ENCODE measurements at places on chromosomes 5 and 9. TPM values are rescaled to one million over a fixed set of nuclear protein-coding genes. Genes with fewer than 3 reads are reported as not detected.

DNA sequence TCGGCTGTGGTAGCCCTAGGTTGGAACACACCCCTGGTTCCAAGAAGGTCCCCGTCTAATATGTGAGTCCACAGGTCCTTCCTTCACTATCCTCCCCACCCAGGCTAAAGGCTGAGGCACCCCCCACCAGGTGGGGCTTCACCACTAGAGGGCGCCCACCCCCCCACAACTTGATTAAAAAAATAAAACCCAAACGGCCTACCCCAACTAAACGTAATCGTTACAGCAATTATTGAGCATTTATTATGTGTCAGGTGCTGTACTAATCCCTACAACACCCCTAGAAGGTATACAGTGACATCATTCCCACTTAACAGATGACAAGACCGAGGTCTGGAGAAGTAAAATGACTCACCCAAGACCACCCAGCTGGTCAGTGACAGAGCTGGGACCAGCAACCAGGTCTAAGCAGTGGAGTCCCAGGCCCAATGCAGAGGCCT, 65.0 kb downstream of the FGF18 start:
- peak; percentile 53 for DNase-seq

DNA sequence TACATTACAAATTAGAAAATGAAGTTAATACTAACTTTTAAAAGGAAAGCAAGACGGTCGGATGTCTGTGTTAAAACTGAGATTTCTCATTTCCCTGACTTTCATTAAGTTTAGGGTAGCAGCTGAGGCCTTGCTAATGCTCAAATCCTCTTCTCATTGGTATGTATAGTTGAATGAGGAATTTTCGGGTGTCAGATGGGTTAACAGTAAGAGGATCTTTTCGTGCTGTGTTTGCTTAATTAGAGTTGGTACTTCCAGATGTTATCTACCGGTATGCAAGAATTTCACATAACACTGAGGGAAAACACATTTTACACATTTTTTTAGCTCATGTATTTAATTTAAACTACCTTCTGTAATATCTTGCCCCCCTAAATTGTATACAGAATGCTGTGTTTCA, 168.2 kb upstream of the CTNND2 start:
- no peak for DNase-seq

DNA sequence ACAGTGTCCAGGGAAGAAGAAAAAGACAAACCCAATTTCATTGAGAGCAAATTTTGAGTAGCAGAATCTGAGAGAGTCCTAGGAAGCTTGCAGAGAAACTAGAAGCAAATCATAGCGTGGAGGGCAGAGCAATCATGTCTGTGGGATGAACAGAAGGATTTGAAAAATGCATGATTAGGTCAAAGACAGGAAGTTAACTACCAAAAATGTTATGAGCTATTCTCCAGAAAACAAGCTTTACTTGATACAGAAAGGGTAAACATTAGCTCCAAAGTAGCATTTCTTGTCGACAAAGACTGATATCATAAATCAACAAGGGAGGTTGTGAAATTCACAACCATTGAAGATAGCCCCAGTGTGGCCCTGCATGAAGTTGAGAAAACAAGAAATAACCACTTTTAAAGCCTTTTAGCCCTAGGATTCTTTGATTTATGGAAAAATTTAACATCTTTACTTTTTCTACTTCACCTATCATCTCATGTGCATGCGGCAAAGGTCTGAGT, 97.7 kb upstream of the MEGF10 start:
- DNase-seq, result no peak

GRCh38 chr5:9173281-9174048, 372.4 kb downstream of the SEMA5A start:
- no peak for DNase-seq

- peak; percentile 85 for DNase-seq
These were observed 85.8 kb downstream of the MRPS27 start for GRCh38 chr5:72234265-72234700.

DNA sequence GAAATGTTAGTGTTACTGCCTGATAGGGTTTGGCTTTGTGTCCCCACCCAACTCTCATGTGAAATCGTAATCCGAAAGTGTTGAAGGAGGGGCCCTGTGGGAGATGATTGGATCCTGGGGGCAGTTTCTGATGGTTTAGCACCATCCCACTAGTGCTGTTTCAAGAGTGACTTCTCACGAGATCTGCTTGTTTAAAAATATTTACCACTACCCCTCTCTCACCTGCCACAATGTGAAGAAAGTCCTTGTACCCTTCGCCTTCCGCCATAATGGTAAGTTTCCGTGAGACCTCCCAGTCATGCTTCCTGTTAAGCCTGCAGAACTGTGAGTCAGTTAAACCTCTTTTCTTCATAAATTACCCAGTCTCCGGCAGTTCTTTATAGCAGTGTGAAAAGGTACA, 2.6 kb upstream of the RFX3 start:
- peak; percentile 90 for DNase-seq

GRCh38 chr5:135020111-135020895, 13.7 kb downstream of the PITX1 start:
- DNase-seq, result no peak

- no peak for DNase-seq
These were observed 95.5 kb upstream of the PUM3 start for GRCh38 chr9:2939368-2939767.

GRCh38 chr5:178827636-178828035, 32.1 kb upstream of the ZNF354B start:
- no peak for DNase-seq

DNA sequence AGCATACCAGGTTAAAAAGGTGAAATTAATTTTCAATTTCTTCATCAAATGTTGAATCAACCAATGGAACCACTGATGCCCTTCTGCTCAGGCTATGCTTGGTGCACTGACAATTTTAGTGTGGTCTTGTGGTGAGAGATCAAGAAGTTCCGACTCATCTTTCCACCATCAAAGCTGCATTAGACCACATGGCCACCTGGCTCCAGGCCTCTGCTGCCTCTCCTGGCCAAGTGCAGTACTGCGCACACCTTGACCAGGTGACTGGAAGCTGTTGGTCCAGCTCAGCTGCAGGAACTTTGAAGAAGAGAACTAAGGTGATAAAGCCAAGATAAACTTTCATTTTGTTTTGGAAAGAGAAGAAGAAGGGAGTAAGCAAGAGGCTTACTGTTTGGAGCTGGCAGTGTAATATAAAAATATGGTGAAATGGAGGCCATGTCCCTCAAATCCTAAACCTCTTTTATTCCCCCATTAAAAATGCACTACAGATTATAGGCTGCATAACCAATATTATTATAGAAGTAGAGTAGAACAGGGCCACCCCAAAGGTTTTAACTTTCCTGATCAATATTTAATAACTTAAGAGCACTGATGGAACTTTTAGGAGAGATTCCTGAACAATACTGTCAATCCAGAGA, 315.5 kb upstream of the C9orf72 start:
- peak; percentile 12 for DNase-seq

- DNase-seq, result no peak
These were observed 324.7 kb upstream of the GRAMD2B start for GRCh38 chr5:126098330-126099017.

- peak; percentile 63 for DNase-seq
These were observed 13.1 kb downstream of the GPRIN1 start for GRCh38 chr5:176596689-176597416.

GRCh38 chr5:178555771-178556211, 34.4 kb downstream of the COL23A1 start:
- DNase-seq, result no peak

DNA sequence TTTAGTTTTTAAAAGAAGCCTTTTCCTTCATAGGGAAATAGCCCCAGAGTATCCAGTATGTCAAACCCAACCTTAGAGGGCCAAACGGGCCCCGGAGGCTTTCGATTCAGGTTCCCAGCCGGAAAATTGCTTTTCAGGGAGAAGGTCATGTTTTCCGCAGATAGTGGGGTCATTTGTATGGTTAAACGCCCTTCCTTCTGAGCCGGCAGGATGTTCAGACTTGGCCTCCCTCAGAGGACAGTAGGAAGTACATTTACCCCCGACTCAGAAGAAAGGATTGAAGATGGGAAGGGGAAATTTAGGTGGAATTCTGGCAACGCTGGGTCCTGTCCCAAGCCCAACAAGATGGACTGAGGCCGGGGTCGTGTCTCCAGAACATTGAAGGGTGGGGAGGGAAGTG, 195.2 kb downstream of the AOPEP start:
- no peak for DNase-seq

- DNase-seq, result no peak
These were observed 7.4 kb downstream of the DMRTA1 start for GRCh38 chr9:22454016-22454415.

GRCh38 chr9:117682955-117683710, 21.1 kb upstream of the TLR4 start:
- DNase-seq, result no peak

- peak; percentile 52 for DNase-seq
These were observed 1.0 kb downstream of the BASP1 start for GRCh38 chr5:17218353-17219005.

- DNase-seq, result no peak
These were observed 38.5 kb upstream of the LCP2 start for GRCh38 chr5:170336065-170336464.

DNA sequence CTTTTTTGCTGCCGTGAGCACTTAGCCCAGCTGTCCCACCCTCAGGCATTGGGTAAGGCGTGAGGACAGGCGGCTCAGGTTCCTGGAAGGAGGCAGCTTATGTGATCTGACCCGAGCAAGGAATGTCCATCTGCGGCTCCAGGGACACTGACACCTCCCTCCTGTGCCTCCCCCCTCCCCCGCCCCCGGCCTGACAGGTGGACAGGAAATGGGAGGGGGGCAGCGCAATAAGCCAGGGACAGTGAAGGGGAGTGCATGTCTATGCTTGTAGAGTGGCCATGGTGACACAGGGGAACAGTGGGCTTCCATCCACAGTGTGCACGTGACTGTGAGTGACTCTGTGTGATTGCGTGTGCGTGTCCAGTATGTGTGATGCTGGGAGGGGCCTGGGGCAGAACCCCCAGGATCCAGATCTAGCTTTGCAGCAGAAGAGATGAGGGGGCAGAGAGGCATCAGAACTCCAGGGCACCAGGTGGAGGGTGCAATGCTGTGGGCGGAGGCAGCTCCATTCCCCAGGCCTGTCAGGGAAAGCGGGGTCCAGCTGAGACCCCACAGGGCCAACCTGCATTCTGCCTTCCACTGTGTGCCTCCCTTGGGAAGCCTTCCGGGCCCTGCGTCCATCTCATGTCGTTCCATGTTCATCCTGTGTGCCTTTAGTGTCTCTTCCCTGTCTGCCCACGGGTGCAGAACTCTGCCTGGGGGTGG, 30.5 kb downstream of the CNTFR start:
- DNase-seq, result no peak

DNA sequence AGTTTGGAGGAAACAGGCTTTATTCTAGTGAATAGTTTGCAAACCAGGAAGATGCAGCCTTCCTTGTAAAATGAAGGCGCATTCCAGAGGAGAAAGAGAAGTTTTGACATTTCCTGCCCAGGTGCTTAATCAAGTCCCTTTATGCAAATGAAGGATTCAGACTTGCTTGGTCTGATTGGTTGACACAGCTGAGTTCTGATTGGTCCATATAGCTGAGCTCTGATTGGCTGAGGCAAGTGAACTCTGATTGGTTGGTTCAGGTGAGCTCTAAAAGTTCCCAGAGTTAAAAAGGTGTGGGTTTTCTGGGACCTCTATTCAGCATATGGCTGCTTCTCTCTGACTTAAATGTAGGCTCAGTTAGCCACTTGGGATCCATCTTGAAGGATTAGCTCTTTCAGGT, 151.0 kb downstream of the CACNA1B start:
- DNase-seq, result no peak

GRCh38 chr9:33703430-33704102, 91.8 kb upstream of the PRSS3 start:
- no peak for DNase-seq

- DNase-seq, result no peak
These were observed 89.5 kb downstream of the NSUN2 start for GRCh38 chr5:6543346-6543730.

DNA sequence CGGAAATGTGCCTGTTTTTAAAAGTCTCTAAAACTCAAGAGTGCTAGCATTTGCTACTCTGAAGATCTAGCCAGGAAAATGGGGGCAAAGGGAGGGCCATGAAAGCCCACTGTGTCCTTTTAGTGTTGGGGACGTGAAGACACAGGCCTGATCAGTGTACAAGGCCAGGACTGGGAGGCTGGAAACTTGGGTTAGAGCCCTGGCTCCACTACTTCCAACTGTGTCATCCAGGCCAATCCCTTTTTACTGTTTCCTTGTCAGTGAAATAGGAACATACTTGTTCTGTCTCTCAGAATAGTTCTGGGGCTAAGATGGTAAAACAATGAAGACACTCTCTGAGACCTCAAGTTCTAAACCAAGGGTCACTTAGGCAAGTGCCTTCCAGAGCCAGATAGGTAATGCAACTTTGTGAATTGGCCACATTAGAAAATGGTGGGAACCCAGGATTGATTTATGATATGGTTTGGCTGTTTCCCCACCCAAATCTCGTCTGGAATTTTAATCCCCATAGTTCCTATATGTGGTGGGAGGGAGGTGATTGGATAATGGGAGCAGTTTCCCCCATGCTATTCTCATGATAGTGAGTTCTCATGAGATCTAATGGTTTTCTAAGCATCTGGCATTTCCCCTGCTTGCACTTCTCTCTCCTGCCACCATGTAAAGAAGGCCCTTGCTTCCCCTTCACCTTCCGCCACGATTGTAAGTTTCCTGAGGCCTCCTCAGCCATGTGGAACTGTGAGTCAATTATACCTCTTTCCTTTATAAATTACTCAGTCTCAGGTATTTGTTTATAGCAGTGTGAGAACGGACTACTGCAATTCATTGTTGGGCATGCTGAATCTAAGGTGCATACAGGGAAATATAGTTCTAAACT, 30.4 kb upstream of the B4GALT1 start:
- no peak for DNase-seq

GRCh38 chr5:150674341-150674821, 13.3 kb downstream of the MYOZ3 start:
- DNase-seq, result no peak

DNA sequence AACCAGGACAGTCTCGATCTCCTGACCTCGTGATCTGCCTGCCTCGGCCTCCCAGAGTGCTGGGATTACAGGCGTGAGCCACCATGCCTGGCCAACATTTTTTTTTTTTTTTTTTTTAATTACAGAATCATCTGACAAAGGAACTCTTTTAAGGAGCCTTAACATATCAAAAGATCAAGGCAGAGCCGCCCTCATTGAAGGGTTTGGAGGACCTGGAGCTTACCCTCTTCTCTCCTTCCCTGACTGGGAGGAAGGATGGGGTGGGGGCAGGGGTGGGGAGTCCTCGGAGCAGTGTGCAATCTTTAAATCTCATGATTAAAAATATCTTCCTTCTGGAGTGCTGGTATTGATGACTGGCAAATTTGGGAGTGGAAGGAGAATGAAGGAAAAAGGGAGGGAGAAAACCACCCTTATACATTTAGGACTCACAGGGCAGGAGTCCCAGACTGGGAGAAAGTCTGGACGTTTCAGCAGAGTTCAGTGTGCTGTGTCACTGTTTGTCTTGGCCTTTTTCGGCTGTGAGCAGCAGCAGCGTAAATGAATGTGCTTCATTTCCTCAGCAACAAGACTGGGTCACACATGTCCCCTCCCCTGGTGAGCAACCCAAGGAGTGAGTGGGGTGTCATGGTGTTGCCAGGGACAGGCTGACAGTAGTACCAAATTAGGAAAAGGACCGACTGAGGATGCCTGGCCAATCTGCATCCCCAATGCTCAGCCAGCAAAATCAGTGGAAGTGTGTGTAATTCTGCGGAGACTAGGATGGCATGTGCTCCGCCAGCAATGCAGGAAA, 115.3 kb upstream of the BNC2 start:
- DNase-seq, result no peak

The TTC33 gene
- total RNA-seq, result 3.8 TPM

The IL33 gene
- not detected for total RNA-seq

The PCDHGA9 gene
- total RNA-seq, result 1.1 TPM

The SH2D3C gene
- 79.7 TPM for total RNA-seq

The CCNI2 gene
- 0.27 TPM for total RNA-seq

The SLC34A1 gene
- under 0.01 TPM for total RNA-seq

The SPATA31E1 gene
- not detected for total RNA-seq

The SPINK4 gene
- total RNA-seq, result not detected

The SNX18 gene
- total RNA-seq, result 15.9 TPM

The GGTA1 gene
- 4.8 TPM for total RNA-seq
